ENCODE measurements at places on chromosomes 13 and 19. TPM values are rescaled to one million over a fixed set of nuclear protein-coding genes. Genes with fewer than 3 reads are reported as not detected.

DNA sequence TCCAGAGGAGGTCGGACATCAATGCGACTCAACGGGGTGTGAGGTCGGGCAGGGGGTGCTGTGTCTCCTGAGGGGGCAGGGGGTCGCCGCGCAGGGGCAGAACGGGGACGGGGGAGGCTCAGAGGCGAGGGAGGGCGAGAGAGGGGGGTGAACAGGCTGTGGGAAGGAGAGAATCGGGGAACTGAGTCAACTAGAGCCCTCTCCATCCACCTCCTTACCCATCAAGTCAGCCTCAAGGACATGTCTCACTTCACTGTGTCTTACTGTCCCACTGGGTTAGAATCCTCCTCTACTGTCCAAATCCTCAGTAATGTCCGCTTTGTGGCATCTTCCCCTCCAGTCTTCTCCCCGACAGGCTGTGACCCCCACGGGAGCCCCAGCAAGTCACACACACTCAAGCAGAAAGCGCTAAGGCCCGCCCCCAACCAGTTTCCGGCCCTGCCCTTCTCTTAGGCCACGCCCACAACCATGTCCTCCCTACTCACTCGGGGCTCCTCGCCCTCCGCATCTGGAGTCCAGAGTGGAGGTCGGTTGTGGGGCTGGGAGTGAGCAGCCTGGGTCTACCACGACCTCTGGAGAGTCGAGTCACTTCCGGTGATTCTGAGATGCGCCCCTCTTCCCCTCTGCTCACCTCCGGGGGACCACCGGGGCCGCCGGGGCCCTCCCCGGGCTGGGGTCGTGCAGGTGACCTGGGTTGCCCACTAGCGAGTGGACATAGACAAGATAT is 9.3 kb downstream of the PLEKHA4 start:
- no peak for DNase-seq

GRCh38 chr19:482186-483041 is 13.9 kb upstream of the MADCAM1 start:
- no peak for DNase-seq

DNA sequence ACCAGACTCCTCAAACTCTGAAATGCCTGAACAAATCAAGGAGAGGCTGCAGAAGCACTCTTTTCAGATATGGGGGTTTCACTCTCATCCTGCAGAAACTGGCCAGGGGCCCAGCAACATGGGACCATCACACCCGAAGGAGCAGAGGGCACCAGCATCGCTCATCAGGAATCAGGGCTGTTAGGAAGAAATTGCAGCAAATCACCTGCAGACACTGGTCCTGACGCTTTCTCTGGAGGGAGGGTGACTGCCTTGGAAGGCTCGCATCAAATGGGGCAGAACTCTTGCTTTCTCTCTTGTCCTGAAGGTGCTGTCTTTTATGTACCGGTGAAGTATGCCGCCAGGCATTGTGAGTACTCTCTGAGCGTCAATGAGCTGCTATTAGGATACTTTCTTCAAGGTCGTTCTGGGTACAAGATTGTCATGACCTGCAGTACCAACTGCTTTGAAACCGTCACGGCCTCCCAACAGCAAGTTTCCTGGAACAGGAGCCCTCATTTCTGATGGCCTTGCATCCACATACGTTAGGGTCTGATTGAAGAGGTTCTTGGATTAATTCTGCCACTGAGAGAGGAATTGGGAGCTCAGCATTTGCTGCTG is 155.7 kb upstream of the SOX1 start:
- no peak for DNase-seq

RNF225 gene
- not detected for total RNA-seq

DNA sequence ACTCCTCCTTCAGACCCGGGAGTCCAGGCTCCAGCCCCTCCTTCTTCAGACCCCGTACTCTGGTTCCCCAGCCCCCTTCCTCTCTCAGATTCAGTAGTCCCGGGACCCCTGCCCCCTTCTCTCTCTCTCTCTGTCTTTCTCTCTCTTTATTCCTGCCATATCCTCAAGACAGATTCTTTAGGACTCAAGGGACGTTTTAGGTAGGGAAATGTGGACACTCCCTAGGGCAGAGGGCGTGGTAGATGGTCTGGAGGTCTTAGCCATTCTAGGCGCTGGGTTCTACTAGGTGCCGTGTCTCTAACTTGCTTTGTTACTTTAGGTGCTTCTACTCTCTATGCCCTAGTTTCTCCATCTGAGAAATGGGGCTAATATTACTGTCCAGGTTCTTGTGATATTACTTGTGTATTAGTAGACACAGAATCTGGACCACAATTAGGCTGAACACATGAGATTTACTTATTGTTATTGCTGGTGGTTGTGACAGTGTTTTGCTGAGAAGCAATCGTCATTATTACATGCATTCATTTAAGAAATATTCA is 751 bp upstream of the C19orf84 start:
- DNase-seq = no peak

DNA sequence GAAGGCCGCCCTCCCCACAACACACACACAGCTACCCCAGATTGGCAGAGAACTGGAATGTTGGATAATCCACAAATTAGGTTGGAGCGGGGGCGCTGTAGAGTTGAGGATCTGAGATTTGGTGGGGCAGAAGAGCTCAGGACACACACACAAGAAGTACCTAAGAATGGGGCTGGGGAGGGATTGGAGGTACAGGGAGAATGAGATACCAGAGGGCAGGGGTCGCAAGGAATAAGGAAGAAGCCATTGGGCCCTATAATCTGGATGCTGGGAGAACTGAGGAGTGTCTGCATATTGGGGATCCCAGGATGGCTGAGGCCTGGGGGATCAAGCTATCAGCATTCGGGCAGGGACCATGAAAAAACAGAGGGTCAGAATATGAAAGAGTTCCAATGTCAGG is 11.5 kb downstream of the SYT3 start:
- DNase-seq = no peak

- peak; percentile 19 for DNase-seq
Measured at GRCh38 chr19:41530761-41531301, 45.1 kb upstream of the CEACAM21 start.

CD37 gene
- not detected for total RNA-seq

All from LHCN-M2 (cell line).